Astrocyte (in vitro differentiated cells and primary cell): ENCODE measurements at places on chromosomes 12 and 14. TPM values are rescaled to one million over a fixed set of nuclear protein-coding genes. Genes with fewer than 3 reads are reported as not detected.

DNA sequence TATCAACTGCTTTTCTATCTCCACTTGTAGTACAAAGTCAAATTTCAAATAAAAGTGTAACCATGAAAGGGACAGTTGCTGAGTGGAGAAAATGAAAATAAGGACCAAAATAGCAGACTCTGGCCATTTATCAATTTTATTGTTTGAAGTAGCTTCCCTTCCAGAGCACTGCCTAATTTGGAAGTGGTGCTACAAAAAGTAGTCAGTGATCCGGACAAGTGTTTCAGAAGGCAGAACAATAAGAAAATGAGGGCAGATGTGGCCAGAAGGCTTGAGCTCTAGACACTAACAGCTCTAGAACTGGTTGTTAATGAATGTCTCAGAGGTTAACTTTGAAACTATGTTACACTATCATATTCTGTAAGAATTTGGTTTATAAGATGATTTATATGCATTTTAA, 48.9 kb downstream of the ABCC9 start:
- no peaks in the 10 kb centered on the region for H3K27me3 ChIP-seq
- no peaks in the 10 kb centered on the region for H3K36me3 ChIP-seq
- no peak overlapping the region for H3K27ac ChIP-seq
- H3K4me3 ChIP-seq: no peak overlapping the region
- no peak for DNase-seq

GRCh38 chr12:52947738-52948423, 1.0 kb upstream of the KRT18 start:
- no peaks in the 10 kb centered on the region for H3K27me3 ChIP-seq
- DNase-seq: no peak
- no peak overlapping the region for H3K27ac ChIP-seq
- H3K36me3 ChIP-seq: peaks cover 14% of the 10 kb centered on the region
- H3K4me1 ChIP-seq: peaks cover 53% of the 10 kb centered on the region

Gene SMAGP
- total RNA-seq: 1.3 and 3.6 TPM in 2 replicates

DNA sequence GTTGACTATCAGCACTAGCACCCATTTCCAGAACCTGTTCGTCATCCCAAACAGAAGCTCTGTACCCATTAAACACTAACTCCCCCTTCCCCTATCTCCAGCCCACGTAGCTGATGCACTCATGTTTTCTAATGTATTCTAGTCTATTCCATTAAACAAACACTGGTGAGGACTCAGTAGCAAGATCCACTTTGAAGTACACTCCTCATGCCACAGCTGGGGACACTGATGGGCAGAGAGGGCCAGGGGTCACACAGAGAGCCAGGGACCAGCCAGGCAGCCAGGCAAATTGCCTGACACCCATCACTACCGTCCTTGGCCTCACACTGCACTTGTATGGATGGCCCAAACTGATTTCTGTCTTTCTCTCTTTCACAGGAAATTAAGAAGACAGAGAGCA, 269.9 kb upstream of the DIO3 start:
- no peak for DNase-seq
- no peaks in the 10 kb centered on the region for H3K4me1 ChIP-seq
- no peak overlapping the region for H3K27ac ChIP-seq

DNA sequence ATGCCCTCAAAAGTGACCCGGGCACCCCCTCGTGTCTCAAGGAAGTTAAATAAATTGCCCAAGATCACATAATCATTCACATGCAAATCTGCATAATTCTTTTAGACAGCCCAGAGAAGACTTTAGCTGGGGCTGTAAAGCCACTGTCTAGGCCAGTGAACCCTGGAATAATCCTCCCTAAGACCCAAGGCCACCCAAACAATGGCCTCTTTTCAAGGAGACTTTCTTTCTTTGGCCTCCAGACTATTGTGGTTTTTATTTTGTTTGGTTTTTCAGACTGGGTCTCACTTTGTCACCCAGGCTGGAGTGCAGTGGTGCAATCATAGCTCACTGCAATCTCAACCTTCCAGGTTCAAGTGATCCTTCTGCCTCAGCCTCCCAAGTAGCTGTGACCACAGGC, 10.6 kb downstream of the SVOP start:
- no peaks in the 10 kb centered on the region for H3K4me1 ChIP-seq
- no peaks in the 10 kb centered on the region for H3K36me3 ChIP-seq
- H3K4me3 ChIP-seq: no peak overlapping the region
- no peak overlapping the region for H3K27ac ChIP-seq
- peaks cover 6% of the 10 kb centered on the region for H3K27me3 ChIP-seq

Gene GZMH
- not detected in 2 replicates for total RNA-seq
